Upper lobe of left lung (tissue), 6 donors: ENCODE measurements at places on chromosomes 6 and 20.

- H3K27me3 ChIP-seq = no peaks in the 10 kb centered on the region
- H3K4me1 ChIP-seq = peaks cover 5% of the 10 kb centered on the region
- DNase-seq = no peak
- H3K36me3 ChIP-seq = no peaks in the 10 kb centered on the region
- no peak overlapping the region for H3K27ac ChIP-seq
Measured at GRCh38 chr6:33763483-33763882, 16.8 kb upstream of the IP6K3 start.

DNA sequence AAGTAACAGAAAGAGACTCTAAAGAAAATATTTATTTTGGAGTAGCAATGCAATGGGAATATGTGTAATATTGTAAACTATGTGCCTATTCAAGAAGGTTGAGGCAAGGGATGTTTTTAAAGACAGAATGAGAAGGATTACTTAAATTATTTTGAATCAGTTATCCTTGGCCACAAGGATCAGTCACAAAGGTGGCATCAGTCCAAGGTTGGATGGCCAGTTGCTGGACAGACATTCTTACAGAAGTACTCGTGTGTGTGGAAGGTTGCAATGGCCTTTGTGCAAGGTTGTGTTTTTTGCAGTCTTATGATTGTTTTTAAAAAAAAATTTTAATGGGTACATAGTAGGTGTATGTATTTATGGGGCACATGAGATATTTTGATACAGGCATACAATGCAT is 2.0 kb downstream of the QRSL1 start:
- H3K4me1 ChIP-seq = peaks cover 8% of the 10 kb centered on the region
- no peaks in the 10 kb centered on the region for H3K36me3 ChIP-seq
- no peak overlapping the region for H3K27ac ChIP-seq
- H3K27me3 ChIP-seq = no peaks in the 10 kb centered on the region
- H3K4me3 ChIP-seq = no peak overlapping the region

GRCh38 chr6:141337191-141337590 is 795.5 kb upstream of the GJE1 start:
- DNase-seq = no peak
- H3K27ac ChIP-seq = no peak overlapping the region
- H3K4me1 ChIP-seq = no peaks in the 10 kb centered on the region
- no peaks in the 10 kb centered on the region for H3K36me3 ChIP-seq
- H3K4me3 ChIP-seq = no peak overlapping the region

- H3K27ac ChIP-seq = no peak overlapping the region
- no peak for DNase-seq
- no peak overlapping the region for H3K4me3 ChIP-seq
- no peaks in the 10 kb centered on the region for H3K36me3 ChIP-seq
- H3K27me3 ChIP-seq = no peaks in the 10 kb centered on the region
Measured at GRCh38 chr20:919491-919916, 3.4 kb upstream of the ANGPT4 start.

- no peak overlapping the region for H3K4me3 ChIP-seq
- DNase-seq = no peak
Measured at GRCh38 chr20:47263080-47263464, 93.4 kb downstream of the ZMYND8 start.

DNA sequence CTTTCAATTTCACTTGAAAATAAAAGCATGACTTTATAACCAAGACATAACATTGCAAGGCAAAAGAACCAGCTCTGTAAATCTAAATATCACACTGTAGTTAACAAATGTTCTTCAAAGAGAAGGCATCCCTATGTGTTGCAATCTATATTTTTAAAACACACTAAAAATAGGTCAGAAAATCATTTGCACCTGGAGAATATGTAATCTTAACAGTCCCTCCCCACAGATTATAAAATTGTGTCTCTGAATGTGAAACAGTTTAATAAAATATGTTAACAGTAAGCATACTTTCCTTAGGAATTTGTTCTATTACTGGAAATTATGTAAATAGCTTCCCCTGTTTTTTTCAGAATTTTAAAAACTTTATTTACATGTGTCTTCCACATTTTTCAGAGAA is 351.9 kb downstream of the COL12A1 start:
- no peaks in the 10 kb centered on the region for H3K36me3 ChIP-seq
- H3K27me3 ChIP-seq = no peaks in the 10 kb centered on the region
- no peak overlapping the region for H3K4me3 ChIP-seq
- H3K27ac ChIP-seq = no peak overlapping the region
- no peaks in the 10 kb centered on the region for H3K4me1 ChIP-seq

- H3K27ac ChIP-seq = no peak overlapping the region
- H3K27me3 ChIP-seq = peaks cover 12% of the 10 kb centered on the region
- H3K36me3 ChIP-seq = no peaks in the 10 kb centered on the region
- DNase-seq = peak; percentile 70
- H3K4me3 ChIP-seq = no peak overlapping the region
Measured at GRCh38 chr20:63150911-63151531, 64.9 kb downstream of the YTHDF1 start.

DNA sequence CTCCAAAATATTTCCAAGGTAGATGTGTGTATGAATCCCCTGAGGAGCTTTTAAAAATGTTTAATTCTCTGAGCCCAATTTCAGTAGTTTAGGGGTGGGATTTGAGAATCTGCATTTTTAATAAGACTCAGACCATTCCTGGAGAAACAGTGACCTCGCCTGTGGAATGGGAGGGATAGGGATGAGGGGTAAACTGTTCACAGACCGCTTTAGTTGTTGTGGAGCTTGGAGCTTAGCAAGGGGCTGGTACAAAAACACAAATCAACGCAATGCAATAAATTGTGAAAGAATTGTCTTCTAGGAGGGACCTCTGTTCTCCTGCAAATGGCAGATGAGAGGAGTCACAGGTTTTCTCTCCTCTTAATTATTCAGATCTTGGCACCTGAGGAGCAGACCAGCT is 239.3 kb upstream of the SULF2 start:
- H3K27ac ChIP-seq = no peak overlapping the region
- DNase-seq = no peak
- H3K4me3 ChIP-seq = no peak overlapping the region

DNA sequence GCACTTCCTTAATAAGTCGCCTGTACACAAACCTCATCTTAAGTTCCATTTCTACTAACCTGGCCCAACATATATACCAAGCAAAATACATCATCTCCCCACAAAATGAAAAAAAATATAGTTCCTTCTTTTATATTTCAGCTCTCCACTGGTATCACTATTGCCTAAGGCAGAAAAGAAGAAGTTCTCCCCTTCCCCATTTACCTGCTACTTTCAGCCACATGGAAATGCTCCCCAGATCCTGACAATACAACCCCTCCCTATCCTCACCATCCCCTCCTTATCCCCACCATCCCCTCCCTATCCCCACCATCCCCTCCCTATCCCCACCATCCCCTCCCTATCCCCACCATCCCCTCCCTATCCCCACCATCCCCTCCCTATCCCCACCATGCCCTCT is 175.7 kb downstream of the LINC00237 start:
- no peaks in the 10 kb centered on the region for H3K27me3 ChIP-seq
- H3K27ac ChIP-seq = no peak overlapping the region
- no peak for DNase-seq
- H3K4me3 ChIP-seq = no peak overlapping the region

DNA sequence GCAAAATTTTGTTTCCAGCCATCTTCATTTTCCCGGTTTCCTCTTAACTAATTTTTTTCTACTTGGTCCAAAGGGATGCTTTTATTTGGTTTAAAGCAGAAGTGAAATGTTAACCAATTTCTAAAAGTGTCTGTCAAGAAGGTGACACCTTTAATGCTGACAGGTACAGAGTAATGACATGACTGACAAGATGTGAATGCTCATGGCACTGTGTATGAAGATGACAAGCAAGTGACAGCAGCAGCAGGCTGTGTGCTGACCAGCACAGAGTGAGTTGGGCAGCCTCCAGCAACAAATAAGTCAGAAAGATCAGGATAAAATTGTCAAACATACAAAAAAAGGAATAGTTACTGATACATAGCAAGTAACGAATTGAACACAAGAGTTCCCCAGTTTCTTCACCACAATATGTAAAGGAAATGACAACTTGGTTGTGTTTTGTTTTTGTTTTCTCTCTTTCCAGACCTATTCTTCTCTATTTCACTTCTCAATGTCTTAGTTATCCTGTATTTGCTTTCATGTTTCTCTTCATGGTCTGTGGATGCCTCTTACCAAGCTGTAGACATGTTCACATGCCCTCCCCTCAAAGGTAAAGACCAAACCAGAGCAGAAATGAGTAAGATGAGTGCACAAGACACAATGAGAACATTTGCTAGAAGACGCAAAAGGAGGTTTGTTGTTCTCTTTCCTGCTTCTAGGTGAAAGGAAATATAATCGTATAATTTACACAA is 174.9 kb downstream of the FRK start:
- DNase-seq = no peak
- no peaks in the 10 kb centered on the region for H3K36me3 ChIP-seq
- no peak overlapping the region for H3K4me3 ChIP-seq
- H3K27ac ChIP-seq = no peak overlapping the region
- no peaks in the 10 kb centered on the region for H3K4me1 ChIP-seq

DNA sequence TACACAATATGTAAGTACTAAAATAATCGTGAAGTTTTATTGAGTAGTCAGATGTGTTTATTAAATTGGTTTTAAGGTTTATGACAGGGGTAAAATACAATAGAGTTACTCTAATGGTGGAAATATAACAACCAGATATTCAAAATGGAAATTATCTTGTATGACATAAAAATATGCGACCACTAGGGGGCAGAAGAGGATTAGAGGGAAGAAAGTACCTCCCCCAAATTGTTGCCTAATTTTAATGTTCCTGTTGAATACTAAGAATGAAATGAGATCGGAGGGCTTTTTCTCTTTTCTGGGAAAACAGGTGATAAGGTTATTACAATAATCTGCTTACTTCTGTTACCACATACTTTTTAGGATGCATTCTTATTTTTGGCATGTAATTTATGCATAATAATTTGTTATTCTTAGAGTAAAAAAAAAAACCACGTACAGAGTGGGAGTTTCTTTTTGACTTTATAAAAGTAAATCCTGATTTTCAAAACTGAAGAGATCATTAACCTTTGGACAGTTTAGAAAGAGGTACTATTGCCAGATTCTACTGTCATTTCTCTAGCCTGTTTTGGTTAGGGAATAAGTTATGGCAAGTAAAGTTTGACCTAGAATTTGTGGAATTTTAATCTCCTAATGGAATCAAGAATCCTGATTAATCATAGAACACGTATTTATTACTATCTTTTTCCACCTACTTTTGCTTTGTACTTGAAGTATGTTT is 159.2 kb downstream of the CD109 start:
- H3K27ac ChIP-seq = no peak overlapping the region
- no peaks in the 10 kb centered on the region for H3K4me1 ChIP-seq
- H3K36me3 ChIP-seq = no peaks in the 10 kb centered on the region

DNA sequence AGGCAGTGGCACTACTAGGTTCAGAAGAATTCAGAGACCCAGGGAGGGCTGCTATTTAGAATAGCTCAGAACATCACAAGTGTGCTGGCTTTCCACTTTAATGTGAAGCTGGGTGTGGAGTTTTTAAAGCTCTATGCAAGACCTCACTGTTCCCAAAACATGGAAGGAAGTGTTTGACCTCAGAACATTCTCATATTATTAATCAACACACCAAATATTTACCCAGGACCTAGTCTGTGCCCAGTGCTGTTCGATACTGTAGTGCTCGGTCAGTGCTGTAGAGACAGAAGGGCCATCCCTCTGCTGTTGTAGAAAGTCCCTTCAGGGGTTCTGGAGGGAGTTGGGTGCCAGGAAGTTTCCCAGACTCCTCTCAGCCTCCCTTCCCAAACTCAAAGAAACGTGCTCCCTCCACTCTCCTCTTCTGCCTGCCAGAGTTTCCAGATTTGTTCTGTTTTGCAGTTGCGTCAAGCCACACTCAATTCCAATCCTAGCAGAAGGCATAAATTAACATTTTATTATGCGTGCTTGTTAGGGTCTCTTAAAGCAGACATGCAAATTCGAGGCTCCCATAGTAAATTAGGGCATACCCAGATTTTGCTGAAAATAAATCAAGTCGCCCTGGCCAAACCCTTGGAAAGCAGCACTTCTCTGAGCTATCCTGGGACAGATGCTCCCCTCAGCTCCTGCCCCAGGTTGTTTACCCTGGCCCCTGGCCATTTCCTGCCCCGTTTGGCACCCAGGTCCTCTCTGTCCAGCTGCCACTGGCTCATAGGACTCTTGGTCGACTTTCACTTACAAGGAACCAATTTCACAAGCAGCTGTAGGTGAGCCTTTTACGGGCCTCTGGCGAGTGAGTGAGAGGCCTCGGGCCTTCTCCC is 248.6 kb downstream of the HIVEP2 start:
- no peaks in the 10 kb centered on the region for H3K36me3 ChIP-seq
- H3K4me3 ChIP-seq = no peak overlapping the region

DNA sequence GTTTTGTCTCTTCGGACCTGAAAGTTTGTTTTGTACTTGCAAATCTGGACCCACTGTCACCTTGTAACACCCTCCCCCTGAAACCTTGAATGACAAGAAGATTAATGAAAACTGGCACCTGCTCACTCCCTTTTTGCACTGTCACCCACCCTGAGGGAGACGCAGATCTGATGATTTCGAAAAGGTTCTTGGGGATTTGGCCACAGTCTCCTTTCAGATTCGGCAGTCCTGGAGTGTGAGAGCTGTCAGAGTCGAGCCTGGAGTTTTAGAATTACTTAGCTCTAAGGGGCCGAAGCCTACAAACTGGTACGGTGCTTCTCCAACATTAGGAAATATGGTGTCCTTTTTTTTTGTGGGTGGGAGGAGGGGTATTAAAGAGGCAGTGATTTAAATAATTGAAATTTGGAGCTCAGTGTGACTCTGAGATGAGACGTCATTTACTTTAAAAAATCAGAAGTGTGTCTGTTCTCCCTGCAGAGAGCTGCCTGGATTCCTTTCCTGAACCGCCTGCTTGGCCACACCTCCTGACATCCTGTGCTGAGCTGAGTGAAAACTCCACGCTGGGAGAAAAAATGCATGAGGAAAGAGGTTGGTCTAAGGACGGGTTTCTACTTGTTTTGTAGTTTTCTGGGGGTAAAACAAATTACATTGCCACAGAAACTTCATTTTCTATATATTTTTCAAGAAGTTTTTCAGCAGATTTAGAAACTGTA is 447.0 kb upstream of the CDH4 start:
- no peaks in the 10 kb centered on the region for H3K36me3 ChIP-seq
- H3K27ac ChIP-seq = no peak overlapping the region
- DNase-seq = no peak
- H3K4me3 ChIP-seq = no peak overlapping the region

DNA sequence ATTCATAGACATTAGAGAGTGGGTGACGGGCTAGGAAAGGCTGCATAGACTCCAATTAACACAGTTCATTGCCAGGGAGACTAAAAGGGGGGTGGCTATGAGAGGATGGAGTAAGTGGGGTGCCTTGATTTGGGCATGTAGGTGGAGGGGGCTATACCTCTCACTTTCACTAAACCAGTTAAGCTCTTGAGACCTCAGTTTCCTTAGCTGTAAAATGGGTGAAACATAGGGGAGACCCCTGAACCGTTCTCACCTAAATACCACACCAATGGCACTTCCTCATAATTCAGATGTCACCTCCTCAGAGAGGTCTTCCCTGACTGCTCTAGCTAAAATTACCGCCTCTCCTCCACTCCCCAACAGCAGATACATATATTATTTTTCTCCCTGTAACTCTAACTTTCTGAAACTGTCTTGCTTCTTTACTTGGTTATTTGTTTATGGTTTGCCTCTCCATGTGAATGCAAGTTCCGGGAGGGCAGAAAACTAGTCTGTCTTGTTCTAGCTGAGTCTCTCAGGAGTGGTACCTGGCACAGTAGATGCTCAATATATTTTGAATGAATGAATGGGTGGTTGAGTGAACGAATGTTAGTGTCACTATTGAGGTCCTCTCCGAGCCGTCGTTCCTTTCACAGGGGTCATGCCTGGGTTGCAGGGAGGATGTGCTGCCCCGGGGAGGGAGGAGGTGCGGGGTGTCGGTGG is 615 bp upstream of the EYA2 start:
- no peak overlapping the region for H3K27ac ChIP-seq
- no peaks in the 10 kb centered on the region for H3K36me3 ChIP-seq
- H3K4me1 ChIP-seq = no peaks in the 10 kb centered on the region
- DNase-seq = no peak
- H3K27me3 ChIP-seq = no peaks in the 10 kb centered on the region
